ENCODE measurements at places on chromosomes 13 and 19.

DNA sequence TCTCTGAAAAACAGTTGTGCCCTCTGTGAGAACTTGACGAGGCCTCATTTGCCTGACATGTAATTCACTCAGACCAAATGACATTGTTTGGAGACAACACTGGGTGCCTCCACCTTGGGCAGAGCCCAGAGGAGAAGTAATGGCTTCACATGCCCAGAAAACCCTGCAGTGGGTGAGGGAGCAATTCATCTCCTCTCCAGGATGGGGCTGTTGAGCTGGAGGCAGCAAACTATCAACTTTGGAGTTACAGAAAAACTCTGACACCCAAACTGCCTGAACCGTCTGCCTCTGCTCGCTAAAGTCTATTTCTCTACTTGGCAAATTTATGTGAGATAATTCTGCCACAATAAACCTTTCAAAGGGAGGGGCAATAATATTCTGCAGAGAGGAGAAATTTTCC, 146.9 kb downstream of the DCLK1 start:
- DNase-seq = no peak

GRCh38 chr19:55189403-55189835, 9.3 kb upstream of the SYT5 start:
- DNase-seq = no peak

GRCh38 chr19:741506-742131, 9.3 kb upstream of the MISP start:
- DNase-seq = peak; percentile 96

DNA sequence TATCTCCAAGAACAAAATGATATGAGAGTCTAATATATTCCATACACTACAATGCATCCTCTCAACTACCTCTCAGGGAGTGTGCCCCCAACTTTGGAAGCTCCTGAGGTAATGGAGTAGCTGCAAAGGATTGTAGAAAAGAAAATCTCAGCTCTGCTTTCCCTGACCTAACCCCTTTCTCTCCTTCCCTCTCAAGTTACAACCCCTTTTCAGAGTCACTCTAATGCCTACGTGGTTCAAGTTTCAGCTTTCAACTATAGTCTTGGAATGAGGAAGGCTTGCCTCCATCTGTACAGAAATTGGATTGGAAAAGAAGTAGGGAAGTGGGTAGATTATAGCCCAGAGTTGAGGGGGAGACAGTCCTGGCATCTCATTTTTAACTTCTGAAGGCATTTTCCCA, 256.0 kb downstream of the PCDH9 start:
- DNase-seq = no peak

DNA sequence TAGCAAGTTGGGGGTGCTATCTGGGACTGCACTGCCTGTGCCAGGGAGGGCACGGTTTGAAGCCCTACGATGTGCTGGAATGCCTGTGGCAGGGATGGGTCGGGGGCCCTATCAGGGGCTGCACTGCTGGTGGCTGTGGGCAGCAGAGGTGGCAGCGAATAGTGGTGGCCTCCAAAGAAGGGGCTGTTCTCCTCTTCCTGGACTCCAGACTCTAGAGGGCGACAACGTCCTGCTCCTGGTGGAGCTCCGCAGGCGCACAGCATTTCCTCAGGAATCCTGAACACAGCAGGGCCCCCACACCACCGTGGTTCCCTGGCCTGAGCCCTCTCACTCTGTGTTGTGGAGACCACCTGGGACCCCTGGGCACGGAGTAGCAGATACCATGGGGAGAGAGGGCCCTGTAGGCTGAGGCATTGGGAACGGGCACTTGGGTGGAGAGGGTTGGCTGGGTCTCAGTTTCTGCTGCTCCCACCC, 145.6 kb downstream of the TNFRSF19 start:
- DNase-seq = no peak

DNA sequence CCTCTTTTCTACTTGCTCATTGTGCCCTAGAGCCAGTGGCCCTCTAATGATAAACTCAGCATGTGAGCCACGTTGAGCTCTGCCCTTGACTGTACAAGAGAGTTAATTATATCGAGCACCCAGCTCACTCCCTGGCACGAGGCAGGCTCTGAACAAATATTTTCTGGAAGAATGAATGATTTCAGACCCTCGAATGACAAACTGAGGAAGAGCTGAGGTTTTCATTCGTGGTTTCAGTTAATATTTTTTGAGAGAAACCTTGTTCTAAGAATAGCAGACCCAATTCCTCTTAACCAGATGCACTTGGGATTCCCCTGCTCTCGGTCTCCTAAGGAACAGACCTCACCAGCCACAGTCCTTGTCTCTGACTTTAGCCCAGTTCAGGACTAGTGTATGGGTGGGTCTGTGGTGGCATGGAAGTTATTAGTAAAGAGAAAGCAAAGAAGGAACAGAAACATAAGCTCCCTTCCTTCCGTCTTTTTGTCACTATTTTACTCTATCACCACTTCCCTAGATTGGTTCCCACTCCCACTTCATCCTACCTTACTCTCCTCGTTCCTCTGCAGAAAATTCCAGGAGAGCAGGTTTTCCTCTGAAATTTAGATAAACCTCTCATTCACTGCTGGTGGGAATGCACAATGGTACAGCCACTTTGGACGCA, 22.1 kb upstream of the WDFY2 start:
- no peak for DNase-seq

DNA sequence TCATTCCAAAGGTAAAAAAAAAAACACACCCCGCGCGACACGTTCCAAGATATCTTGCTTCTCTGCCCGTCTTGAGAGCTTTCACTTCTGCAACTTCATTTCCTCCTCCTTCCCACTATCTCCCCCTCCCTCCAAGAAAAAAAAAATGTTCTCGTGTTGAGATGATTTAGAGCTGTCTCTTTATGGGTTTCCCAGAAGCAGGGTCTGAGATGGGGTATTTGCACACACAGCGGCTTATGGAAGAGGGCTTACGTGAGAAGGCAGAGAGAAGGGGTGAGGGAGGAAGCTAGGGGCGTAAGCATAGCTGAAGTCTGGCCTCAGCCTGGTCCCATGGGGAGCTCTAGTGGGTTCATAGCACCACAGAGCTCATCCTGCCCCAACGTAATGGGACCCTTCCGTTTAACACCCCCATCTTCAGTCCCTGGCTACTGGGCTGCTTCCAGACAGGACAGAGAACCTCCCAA, 31.3 kb upstream of the USE1 start:
- DNase-seq = no peak

- DNase-seq = no peak
Observed at GRCh38 chr13:98433654-98434053, 143.3 kb downstream of the STK24 start.

- no peak for DNase-seq
Observed at GRCh38 chr13:93004919-93005318, 221.7 kb upstream of the GPC6 start.

DNA sequence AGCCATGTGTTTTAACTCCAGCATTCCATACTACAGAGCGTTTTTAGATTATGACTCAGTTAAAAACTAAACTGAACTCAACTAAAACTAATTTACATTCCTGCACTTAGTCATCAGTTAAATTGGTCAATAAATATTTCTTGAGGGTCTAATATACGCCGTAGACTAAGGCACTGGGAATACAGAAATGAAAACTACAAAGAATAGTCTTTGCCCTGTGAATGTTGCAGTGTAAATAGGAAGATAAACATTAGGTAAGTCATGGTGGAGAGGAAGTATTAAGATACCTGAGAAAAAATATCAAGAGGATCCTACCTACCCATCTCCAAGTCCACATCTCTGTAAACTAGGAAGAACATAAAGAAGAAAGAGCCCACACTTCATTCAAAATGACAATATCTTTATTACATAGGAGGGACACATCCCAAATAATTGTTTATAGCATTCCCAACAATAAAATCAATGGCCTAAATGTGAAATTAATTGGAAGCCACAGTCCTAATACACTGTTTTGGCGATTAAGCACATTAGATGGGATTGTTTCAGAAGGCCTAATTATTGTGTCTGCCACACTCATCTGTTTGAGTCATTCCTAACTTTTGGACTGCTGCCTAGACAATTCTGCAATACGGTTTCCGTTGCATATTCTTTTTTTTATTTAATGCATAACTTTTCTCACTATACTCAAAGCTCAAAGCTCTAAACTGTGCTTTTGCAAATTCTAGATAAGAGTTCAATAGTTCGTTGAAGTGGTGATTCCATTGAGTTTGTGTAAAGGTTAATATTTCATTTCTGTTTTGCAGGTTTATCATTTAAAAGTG, 52.9 kb downstream of the MBNL2 start:
- no peak for DNase-seq

DNA sequence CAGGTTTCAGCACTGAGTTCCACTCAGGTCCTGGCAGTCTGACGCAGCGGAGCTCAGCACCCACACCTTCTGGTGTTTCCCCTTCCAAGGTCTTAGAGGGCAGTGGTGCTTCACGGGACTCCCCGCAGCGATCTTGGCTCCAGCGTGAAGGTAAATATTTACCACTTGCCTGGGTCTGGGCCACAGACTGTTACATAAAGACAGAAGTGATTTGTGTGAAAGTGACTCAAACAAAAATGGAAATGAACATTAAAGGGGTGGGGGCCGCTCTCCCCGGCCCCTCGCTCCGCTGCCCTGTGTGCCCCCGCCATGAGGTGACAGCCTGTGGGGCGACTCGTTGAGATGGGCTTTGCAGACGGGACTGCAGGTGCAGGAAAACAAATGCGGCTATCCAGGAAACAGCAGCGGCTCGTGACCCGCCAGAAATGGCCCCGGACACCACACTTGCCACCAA, 55.0 kb downstream of the GGACT start:
- DNase-seq = no peak

DNA sequence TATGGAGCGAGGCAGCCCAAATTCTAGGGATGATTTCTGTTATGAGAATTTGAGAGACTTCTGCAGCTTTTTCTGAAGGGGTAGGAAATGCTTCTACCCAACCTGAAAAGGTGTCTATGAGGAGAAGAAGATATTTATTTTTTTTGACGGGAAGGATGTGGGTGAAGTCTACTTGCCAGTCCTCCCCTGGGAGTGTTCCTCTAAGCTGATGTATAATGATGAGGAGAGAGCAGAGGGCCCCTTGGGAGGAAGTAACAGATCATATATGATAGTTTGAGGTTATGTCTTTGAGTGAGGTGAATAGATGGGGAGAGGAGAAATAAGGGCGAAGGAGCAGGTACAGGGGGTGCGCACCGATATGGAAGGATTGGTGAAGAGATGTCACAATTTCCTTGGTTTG, 910.6 kb upstream of the SLITRK5 start:
- no peak for DNase-seq

DNA sequence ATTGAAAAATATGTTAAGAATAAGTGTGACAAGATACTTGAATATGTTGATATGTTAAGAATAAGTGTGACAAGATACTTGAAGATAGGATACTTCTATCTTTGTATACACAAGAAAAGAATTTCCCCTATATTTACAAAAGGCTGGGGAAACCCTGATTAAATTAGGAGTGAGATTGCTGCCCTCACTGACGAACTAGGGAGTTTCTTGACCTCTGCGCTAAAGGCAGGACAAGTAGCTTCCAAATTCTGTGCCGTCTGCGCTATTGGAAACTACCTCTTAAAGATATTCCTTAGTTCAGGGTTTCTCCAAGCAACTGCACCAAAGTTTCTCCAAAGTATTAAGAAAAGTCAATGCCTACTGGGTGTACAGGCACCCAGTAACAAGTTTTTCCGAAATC, 730 bp downstream of the ZNF260 start:
- no peak for DNase-seq

- no peak for DNase-seq
Observed at GRCh38 chr19:14102102-14102696, 11.6 kb upstream of the SAMD1 start.

DNA sequence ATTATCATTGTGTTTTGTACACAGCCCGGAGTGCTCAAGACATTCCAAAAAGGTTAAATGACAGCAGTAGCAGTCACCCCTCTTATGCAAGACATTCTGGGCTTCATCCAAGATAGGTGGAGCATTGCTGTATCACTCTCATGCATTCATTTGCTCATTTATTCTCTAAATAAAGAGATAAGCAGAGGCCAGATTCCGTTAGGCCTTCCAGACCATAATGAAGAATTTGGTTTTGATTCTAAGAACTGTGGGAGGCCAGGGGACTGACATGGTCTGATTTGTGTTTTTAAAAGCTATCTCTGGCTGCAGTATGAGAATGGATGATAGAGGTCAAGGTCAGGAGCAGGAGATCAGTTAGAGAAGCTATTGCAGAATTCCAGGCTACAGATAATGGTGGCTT, 145.8 kb downstream of the KCNRG start:
- no peak for DNase-seq

DNA sequence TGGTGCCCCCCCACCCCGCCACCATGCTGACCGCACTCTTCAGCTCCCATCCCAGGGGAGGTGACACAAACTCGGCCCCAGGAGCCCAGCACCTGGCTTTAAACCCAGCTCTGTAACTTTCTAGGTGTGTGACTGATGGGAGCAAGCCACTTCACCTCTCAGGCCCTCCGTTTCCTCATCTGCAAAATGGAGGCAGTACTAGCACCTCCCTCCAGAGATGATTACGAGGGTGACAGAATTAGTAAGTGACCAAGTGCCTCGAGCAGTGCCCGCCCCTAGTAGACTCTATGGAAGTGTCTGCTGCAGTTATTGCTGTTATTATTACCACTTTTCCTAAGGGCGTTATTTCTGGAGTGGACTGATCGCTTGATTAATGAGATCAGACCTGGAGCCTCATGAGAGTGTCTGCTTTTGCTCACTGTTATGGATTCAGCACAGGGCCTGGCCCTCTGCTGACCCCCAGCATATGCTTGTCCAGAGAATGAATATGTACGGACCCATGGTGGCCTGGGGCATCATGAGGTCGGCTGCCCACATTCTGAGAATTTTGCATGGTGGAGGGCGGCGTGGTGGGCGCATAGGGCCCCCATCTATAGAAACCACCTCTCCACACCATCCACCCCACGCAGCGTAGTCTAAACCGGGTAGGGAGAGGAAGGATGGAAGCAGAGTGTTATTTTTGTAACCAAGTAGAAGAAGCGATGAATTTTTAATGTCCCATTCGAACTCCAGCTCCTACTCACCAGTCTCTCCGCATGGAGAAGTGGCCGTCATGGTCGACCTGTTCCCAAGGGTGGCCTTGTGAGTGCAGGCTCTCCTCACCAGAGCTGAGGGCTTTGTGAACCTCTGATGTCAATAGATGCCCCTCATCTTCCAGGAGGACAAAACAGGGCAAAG, 48.2 kb downstream of the CAPN12 start:
- DNase-seq = no peak

DNA sequence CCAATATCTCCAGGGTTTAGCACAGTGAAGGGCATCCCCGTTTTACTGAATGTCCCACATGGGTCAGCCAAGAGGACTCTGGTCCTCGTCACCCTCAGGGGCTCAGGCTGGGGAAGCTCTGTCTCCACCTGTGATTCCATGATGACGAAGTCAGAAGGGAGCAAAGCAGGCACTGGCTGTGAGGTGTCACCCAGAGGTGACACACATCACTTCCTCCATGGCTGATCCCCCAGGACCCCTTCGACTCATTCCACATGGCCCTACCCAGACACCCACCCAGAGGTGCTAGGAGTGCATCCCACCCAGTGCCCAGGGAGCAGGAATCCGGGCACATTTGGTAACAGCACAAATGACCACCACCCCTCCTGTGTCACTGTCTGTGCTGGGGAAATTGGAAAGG, 145.2 kb upstream of the VSTM2B start:
- DNase-seq = peak; percentile 8

GRCh38 chr13:85666356-85666755, 132.9 kb downstream of the SLITRK6 start:
- DNase-seq = no peak

Data from 8988T (cell line).